ENCODE measurements at places on chromosomes 6 and 20.

DNA sequence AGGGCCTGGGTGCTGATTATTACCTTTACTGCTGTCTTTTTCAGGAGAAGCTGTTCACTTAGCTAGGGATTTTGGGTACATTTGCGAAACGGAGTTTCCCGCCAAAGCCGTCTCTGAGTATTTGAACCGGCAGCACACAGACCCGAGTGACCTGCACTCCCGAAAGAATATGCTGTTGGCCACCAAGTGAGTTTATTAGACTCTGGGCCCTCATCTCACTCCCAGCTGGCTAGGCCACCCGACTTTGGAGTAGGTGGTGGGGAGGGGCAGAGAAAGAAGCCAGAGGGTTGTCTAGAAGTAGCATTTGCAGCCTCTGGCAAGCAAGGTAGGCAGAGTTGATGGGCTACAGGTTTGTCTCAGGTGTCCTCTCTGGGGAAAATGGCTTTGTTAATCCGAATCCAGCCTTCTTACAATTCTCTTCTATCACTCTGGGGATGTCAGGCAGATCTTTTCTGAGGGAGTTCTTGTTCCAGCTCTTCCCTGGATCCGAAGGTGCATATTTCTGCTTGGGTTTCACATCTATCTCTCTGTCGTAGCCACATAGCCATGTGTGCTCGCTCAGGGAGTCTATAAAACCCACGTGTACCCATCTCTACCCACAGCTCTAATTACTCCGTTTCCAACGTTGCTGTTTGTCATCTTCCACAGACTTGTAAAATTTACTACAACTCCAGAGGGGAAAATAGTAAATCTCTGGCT lies 21.6 kb downstream of the TFAP2B start:
- no peak for DNase-seq

DNA sequence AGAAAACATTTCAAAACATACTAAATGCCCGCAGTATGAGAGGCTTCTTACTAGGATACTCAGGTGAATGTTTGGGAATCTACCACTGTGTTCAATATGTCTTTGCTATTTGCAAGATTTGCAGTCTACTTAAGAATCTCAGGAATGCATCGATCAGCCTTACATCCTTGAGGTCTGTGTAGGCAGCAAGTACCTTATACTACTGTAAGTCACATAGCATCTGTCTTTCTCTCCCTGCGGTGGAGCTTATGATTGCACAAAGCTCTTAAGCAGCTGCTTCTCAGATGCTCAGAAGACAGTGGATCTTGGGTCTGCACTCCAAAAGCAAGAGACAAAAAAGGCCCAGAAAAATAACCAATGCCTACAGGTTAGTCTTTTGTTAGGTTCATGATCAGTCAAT lies 21.4 kb downstream of the PCSK2 start:
- DNase-seq, result no peak

GRCh38 chr6:157063923-157064322 lies 259.4 kb downstream of the TMEM242 start:
- DNase-seq, result no peak

DNA sequence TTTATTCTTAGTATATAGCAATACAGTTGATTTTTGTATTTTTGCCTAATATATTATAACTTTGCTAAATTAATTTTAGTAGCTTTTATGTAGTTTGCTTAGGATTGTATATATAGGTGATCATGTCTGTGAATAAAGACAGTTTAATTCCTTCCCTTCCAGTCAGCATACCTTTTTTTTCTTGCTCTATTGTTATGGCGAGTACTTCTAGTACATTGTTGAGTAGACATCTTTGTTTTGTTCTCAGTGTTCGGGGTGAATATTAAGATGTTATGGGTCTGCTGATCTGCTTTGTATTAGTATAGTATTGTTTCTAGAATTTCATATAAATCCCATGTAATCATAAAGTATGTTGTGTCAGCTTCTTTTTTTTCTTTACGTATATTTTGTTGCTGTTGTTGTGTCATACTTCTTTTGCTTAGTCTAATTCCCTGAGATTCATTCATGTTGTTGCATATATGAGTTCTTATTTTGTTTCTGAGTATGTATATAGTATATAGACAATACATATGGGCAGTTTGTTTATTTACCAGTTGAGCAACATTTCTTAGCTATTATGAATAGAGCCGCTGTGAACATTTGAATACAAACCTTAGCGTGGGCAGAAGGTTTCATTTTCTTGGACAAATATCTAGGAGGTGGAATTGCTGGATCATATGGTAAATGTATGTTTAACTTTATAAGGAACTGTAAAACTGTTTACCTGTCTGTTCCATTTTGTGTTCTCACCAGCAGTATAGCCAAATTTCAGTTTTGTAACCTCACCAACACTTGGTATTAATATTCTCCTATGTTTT lies 25.5 kb downstream of the NCOA3 start:
- DNase-seq, result no peak

Data from activated CD4-positive, alpha-beta T cell treated with anti-CD3 and anti-CD28 coated beads, Interleukin-2, amount 50 U/mL, for 48 hours (primary cell).